ENCODE measurements at places on chromosomes 12 and 14.

GRCh38 chr14:23450379-23450778 is 14.9 kb upstream of the MYH7 start:
- DNase-seq = no peak

- DNase-seq = no peak
These were observed 14.7 kb downstream of the FOXN3 start for GRCh38 chr14:89402363-89402762.

- DNase-seq = no peak
These were observed 12.9 kb downstream of the CEP170B start for GRCh38 chr14:104877806-104878550.

DNA sequence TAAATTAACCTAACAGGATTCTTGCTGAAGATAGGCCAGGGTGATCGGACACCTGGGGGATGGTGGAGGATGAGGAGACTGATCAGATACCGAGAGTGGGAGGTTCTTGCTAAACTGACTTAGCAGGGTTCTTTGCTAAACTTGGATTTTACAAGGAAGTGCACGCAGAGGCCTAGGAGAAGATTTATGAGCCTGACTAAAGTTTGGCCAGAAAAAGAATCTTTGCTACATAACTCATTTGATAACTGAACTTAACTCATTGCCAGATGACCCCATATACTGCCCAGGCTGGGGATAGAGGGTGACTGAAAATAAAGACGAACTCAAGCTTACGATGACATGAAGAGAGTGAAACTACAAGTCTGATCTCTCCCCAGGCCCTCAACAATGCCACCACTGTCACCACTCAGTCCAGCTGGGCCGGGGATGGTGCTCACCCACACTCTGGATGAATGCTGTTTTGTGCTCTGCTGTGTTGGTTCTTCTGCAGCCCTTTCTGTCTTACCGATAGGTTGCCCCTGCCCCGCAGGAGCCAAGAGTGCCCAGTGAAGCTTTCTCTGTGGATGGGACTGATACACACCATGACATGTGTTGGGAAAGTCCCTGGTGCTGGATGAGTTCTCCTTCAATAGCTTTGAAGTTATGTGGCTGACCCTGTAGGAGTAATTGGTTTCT is 29.0 kb downstream of the PPFIBP1 start:
- DNase-seq = no peak

- no peak for DNase-seq
These were observed 193.0 kb upstream of the BTG1 start for GRCh38 chr12:92338671-92339070.

- DNase-seq = no peak
These were observed 321.5 kb upstream of the SOX5 start for GRCh38 chr12:24270965-24271364.

- no peak for DNase-seq
These were observed 126.1 kb downstream of the KCNK10 start for GRCh38 chr14:88196925-88197324.

- DNase-seq = no peak
These were observed 30.6 kb downstream of the TMEM132D start for GRCh38 chr12:129873111-129873832.

- no peak for DNase-seq
These were observed 91.4 kb upstream of the ALX1 start for GRCh38 chr12:85188619-85189018.

DNA sequence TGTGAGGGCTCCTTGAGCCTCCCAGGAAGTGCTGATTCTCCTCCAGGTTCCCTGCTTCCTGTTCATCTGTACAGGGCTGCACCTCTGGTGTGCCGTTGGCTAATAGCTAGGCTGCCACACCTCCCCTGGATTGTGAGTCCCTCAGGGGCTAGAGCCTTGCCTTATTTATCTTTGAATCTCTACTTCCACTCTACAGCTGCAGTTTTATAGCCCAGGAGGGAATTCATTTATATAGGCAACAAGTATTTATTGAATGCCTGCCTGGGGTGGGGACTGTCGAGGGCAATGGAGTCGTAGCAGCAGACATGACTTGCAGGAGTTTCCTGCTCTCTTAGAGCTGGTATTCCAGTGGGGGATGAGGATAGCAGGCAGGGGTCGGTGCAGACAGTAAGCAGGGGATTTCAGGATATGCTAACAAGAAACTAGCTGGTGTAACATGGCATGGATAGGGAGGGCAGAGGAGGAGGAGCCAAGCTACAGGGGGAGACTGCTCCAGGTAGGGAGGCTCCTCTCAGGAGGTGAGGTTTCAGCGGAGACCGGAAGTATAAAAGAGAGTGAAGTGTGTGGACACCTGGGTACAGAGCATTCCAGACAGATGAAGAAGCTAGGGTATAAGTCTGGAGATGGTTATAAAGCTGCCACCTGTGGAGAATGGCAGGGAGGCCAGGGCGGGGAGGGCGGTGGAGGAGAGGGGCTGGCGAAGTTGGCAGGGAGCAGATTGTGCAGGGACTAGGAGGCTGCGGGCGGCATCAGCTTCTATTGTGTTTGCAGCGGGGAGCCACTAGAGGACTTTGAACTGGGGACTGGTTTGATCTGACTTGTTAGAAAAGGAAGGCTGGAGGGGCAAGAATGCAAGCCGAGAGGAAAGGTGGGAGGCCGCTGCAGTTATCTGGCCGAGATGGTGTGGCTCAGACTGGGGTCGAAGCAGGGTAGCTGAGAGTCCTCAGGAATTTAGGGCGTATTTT is 17.2 kb downstream of the USP30 start:
- DNase-seq = no peak

DNA sequence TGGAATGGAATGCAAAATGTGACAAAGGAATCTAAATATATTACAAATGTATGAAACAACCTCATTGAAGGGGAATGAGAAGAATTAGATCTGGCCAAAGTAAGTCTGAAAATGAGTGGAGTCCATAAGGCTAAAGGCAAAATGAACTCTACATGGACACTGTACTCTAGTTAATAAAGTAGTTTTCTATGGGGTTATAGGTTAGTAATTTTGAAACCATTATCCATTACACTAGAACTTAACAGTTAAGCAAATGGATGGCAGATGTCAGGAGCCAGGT is 222.1 kb downstream of the NUAK1 start:
- peak; percentile 20 for DNase-seq

GRCh38 chr12:64894827-64895475 is 70.5 kb downstream of the TBC1D30 start:
- DNase-seq = peak; percentile 72

DNA sequence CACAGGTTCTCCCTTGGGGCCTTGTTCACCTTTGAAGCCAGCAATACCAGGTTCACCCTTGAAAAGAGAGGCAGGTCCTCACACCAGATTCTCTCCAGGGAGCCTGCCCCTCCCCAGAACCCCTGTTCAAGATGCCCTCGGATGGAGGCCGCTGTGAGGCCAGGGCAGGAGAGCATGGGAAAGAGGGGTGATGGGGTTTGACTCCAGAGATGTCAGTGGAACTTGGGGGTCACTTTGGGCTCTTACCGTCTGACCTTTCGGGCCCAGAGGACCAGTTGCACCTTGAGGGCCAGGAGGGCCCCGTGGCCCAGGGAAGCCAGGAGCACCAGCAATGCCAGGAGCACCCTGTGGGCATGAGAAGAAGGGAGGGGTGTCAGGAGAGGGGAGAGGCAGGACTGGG is 17.4 kb downstream of the COL2A1 start:
- DNase-seq = no peak
